ENCODE measurements at places on chromosomes 5 and 9. TPM values are rescaled to one million over a fixed set of nuclear protein-coding genes. Genes with fewer than 3 reads are reported as not detected.

The SLC27A6 gene
- total RNA-seq, result not detected

The GLRA1 gene
- not detected for total RNA-seq

The PDGFRB gene
- total RNA-seq, result 8.9 TPM

The FOXD1 gene
- 0.16 TPM for total RNA-seq

The MCTP1 gene
- 321 TPM for total RNA-seq

The SH3TC2 gene
- total RNA-seq, result 8.6 TPM

The PCDHB13 gene
- total RNA-seq, result 3.3 TPM

The IRX2 gene
- not detected for total RNA-seq

The SLC22A4 gene
- 4.7 TPM for total RNA-seq

The HBEGF gene
- 26.7 TPM for total RNA-seq

The HTR1A gene
- not detected for total RNA-seq

The APBA1 gene
- total RNA-seq, result 33.0 TPM

The GHR gene
- total RNA-seq, result 0.97 TPM

The HAPLN1 gene
- total RNA-seq, result under 0.01 TPM

The PDCD1LG2 gene
- 7.0 TPM for total RNA-seq

The OCLN gene
- 1.3 TPM for total RNA-seq

The ANKRD34B gene
- not detected for total RNA-seq

The CDKN2B-AS1 gene
- total RNA-seq, result 1.9 TPM

The RETREG1 gene
- 0.16 TPM for total RNA-seq

The PCDHGA2 gene
- total RNA-seq, result 1.9 TPM

The SPOCK1 gene
- 1.6 TPM for total RNA-seq

The SIMC1 gene
- 1.5 TPM for total RNA-seq

The ADAMTS13 gene
- total RNA-seq, result 3.0 TPM

The FRMD3 gene
- total RNA-seq, result 2.2 TPM
